ENCODE measurements at places on chromosomes 16 and 17.

- DNase-seq = no peak
These were observed 122.7 kb upstream of the ZFHX3 start for GRCh38 chr16:73170612-73171038.

DNA sequence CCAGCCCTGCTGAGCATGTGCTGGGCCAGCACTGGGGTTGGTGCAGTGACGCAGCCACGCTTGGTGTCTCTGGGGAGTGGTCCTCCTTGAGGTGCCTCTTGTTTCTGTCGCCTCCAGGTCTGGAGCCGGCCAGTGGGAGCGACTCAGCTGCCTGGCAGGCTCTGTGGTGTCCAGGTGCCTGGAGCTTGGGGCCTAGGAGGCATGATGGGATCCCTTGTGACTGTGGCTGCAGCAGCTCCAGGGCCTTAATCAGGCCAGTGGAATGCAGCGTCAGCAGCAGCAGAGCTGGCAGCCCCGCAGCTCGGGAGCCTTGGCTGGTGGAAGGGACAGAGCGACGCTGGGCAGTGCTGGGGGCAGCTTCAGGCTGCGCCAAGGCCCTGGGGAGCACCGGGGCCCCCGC lies 74.7 kb upstream of the CIBAR2 start:
- no peak for DNase-seq

DNA sequence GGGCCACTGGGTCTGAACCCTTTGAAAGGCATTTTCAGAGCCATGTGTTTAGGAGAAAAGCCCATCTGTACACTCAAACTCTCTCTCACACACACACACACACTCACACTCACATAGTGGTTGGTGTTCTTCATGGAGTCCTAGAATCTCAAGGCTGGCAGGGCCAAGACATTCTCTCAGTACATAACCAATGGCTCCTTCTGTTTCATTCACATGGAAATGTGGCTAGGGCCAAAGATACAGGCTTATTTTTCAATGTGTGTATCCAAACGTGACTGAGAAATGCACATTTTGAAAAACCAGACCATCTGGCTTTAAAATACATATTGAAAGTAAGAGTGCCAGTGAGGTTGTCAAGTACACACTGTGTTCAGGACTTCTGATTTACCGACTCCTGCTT lies 59.0 kb upstream of the SALL1 start:
- no peak for DNase-seq

DNA sequence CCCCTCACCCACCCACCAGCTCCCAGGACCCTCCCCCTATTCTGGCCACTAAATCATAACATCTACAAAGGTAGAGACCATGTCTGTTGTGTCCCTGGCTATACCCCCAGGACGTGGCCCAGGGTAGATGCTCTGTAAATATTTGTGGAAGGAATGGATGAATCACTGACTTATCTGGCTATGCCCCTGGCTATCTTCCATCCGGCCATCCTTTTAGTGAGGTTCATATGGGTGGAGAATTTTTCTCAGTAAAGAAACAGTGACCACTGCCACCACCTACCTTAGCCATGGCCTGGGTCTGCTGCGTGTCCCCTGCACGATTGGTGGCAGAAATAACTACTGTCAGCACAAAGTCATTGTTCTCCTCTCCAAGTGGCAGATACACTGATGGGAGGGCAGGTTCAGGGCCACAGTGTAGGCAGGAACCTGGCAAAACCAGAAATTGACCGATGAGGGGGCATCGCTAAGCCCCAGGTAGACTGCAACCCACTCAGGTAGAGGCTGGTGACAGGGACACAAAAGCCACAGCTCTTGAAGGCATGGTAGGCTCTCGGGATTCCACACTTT lies 63.1 kb upstream of the BCO1 start:
- DNase-seq = no peak

DNA sequence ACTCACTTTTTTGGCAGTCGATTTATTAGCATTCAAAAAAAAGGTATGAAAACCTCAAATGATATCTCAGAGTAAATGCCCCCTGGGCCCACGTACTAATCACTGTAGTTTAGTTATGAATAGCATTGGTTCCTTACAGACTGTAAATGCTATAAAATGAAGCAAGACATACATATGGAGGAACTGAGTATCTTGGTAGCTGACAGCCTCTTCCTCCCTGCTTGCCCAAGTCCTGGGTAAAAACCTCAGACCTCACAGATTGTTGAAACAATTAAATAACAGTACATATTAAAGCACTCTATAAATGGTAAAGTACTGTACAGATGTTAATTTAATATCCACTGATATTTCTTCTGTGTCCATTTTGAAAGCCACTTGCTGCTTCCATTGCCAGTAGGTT lies 33.2 kb upstream of the ABCC11 start:
- DNase-seq = no peak

DNA sequence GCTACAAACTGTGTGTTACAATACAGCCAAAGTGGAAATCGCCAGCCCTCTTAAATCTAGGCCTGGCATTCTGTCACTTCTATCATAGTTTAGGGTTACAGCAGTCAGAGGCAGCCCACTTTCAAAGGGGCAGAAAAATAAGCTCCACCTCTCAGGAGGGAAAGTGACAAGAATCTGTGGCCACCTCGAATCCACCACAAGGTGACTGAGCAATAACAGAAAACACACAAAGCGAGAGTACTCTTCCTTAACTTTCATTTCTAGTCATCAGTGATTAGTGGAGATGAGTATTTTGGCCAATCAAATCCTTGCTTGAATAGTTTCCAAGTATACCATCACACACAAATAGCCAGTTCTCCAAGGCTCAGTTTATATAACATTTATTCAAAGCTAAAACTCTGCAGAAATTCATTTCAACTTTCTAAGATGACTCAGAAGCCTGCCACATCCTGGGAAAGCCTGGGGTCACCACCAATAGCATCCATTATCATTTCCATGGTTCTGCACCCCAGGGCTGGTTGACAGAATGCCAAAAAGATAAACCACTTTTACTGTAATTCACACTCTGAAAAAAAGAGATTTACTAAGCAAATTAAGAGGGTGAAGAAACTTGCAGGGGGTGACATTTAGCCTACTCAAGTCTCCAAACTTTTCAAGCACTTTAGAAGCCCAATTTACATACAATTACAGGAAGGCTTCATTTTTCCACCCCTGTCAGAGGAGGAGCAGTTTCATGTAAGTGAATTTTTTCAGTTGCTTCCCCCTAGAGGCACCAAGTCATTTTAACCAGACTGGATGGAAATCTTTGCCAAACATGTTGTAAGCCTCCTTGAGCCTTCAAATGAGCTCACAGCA lies 66.8 kb downstream of the SALL1 start:
- no peak for DNase-seq

GRCh38 chr17:37708008-37708615 lies 36.7 kb downstream of the HNF1B start:
- DNase-seq = no peak

GRCh38 chr16:23388786-23389185 lies 64.2 kb downstream of the COG7 start:
- DNase-seq = no peak

GRCh38 chr16:51151435-51151960 lies 428 bp upstream of the SALL1 start:
- DNase-seq = no peak

- DNase-seq = no peak
These were observed 475.9 kb downstream of the GRIN2A start for GRCh38 chr16:9706217-9706836.

DNA sequence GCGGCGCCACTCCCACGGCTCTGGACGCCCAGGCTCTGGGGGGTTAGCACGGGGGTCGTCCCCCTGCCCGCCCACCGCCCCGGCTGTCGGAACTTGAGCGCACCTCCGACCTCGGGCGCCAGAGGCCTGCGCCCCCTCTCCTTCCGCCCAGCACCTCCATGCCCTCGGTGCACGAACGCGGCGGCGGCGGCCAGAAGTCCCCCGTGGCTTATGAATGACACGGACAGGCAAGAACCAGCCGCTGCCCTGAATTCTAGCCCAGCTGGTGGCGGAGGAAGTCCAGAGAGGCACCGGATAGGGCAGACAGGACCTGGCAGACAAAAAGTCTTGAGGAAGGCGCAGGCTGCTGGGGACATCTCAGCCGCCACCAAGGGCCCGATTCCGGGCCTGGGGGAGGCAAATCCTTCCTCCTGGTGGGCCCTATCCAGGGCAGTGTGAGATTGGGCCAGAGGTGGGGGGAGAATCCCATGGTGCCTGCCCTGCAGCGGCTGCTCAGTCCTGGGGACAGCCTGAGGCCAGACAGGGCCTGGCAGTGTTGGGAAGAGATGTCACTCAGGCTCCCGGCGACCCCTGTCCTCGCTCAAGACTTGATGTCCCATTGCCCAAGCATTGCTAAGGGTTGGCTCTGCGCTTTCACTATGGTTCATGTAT lies 897 bp upstream of the CYGB start:
- DNase-seq = no peak

- no peak for DNase-seq
These were observed 23.0 kb upstream of the SLC38A10 start for GRCh38 chr17:81317961-81318605.

DNA sequence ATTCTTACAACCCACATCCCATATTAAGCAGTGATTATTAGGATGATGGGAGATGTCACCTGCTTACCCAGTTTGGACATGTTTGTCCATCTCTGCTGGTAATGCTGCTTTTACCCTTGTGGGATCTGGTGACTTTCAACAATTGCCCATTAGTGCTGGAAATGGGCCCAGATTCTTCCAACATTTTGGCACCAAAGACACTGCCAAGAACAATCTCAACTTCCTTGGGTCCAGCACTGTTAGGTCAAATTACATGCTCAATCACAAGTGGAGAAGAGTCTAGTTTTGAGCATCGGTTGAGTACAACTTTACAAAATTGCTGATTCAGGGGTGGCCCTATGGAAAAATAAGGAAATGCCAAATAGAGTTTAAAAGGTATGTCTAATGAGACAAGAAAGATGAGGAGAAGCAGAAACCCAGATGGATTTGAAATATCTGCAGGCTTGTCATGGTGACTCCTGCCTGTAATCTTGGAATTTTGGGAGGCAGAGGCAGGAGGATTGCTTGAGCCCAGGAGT lies 13.0 kb upstream of the ZFP3 start:
- DNase-seq = no peak

DNA sequence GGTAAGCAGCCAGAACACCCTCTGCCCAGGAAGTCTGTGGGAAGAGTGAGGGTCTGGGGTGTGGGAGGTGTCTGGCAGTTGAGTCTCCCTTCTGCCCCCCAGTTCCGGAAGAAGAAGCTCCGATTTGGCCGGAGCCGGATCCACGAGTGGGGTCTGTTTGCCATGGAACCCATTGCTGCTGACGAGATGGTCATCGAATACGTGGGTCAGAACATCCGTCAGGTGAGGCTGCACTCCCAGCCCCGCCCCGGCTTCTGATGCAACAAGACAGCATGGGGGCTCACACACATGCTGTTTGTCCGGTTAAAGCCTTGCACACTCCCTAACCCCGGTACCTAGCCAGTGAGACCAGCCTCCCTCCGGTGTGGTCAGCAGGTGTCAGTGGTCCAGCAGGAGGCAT lies 4.0 kb upstream of the HSD3B7 start:
- DNase-seq = no peak

- DNase-seq = no peak
These were observed 36.9 kb upstream of the WSB1 start for GRCh38 chr17:27257031-27257357.

- no peak for DNase-seq
These were observed 4.5 kb downstream of the KRTAP3-1 start for GRCh38 chr17:41004397-41004796.

DNA sequence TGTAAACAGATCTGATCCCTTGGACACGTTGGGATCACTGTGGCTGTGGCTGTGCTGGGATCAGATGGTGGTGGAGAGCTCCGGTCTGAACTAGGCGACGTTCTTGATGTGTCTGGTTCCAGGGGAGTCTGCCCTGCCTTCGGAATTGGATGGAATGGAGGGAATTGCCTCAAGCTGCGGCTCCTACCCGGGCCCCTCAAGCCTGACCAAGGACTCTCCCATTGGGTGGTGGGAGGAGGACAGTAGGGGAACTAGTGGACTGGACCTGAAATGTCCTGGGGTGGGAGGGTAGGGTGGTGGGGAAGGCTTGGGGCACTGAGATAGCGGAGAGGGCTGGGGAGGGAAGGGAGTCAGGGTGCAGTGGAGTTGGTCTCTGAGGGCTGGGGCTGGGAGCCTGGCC lies 3.2 kb upstream of the UBALD1 start:
- no peak for DNase-seq

- no peak for DNase-seq
These were observed 179.4 kb upstream of the IRX6 start for GRCh38 chr16:55144651-55145050.

GRCh38 chr17:67157732-67158639 lies 87.0 kb downstream of the HELZ start:
- DNase-seq = no peak

DNA sequence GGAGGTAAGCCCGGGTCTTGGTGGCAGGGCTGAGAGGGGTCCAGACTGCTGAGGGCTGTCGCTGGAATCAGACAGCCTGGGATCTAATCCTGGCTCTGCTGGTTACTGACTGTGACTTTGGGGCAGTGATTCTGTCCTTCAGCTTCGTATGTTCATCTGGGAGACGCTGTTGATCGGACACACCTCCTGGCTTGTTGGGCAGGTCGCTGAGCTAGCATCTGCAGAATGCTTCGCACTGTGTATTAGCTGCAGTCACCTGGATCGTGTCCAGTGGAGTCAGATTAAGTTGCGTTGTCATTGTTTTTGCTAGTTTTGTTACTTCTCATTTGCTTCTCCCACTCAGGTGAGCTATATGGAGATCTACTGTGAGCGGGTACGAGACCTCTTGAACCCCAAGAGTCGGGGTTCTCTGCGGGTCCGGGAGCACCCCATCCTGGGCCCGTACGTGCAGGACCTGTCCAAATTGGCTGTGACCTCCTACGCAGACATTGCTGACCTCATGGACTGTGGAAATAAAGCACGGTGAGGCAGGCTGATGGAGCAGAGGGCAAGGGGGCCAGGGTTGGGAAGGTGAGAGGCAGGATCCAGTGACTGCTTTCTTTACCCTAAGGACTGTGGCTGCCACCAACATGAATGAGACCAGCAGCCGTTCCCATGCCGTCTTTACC lies 4.5 kb downstream of the KIF1C start:
- no peak for DNase-seq

DNA sequence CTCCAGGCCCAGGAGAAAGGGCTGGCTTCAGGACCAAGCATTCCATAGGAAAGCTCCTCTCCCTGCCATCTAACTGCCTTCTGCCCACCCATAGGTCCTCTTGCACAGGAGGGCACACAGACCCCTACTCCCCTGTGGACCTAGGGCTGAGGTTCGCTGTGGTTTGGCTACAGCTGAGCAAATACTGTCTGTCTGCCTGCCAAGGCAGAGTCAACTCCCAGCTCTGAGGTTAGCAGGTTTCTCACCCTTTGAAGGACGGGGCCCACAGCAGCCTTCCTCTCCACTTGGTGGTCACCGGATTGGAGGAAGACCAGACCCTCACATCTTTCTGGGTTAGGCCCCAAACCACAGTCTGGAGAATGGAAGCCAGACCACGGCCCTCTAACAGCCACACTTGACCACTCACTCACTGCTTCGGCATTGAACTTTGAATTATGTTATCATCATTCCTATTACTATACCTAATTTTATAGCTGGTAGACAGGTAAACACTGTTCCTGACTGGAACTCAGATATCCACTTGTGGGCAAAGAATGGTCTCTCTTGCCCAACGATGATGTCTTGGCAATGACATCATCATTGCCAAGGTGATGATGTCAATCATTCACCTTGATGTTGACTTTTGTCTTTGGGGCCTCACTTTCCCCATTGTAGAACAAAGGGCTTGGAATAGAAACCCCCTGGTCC lies 14.2 kb downstream of the CBX4 start:
- no peak for DNase-seq

Measured in naive B cell (primary cell).